ENCODE measurements at places on chromosomes 4 and X.

DNA sequence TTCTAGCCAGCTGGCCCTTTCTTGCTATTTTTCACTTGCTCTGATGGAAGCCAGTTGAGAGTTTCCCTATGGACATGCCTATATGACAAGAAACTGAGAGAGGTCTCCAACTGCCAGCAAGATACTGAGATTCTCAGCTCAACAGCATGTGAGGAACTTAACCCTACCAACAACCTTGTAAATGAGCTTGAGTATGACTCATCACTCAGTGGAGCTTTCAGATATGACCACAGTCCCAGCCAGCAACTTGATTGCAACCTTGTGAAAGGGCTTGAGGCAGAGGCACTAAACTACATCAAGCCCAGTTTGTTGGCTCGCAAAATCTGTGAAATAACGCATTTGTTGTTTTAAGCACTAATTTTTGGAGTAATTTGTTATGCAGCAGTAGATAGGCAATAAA lies 175.8 kb downstream of the COMMD8 start:
- no peak for DNase-seq

GRCh38 chr4:7160439-7160838 lies 31.9 kb upstream of the SORCS2 start:
- DNase-seq, result no peak

GRCh38 chr4:113837397-113837796 lies 75.9 kb upstream of the CAMK2D start:
- DNase-seq, result no peak

DNA sequence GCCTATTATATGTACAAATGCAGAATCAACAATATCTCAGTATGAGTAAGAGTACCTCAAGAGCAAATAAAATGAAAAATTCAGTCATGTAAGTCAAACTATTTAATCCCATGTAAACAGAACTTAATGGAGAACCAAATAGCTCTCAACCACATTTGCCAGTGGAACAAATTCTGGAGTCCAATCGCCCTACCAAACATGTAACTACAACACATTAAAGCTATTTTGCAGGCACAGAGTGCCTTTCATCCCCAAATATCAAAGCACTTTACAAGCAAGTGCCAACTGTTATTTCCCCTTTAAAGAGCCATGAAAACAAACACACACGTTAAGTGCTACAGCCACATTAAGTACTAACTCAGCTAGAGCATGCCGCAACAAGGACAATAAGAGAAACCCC lies 51.3 kb downstream of the PCDH19 start:
- DNase-seq, result no peak

DNA sequence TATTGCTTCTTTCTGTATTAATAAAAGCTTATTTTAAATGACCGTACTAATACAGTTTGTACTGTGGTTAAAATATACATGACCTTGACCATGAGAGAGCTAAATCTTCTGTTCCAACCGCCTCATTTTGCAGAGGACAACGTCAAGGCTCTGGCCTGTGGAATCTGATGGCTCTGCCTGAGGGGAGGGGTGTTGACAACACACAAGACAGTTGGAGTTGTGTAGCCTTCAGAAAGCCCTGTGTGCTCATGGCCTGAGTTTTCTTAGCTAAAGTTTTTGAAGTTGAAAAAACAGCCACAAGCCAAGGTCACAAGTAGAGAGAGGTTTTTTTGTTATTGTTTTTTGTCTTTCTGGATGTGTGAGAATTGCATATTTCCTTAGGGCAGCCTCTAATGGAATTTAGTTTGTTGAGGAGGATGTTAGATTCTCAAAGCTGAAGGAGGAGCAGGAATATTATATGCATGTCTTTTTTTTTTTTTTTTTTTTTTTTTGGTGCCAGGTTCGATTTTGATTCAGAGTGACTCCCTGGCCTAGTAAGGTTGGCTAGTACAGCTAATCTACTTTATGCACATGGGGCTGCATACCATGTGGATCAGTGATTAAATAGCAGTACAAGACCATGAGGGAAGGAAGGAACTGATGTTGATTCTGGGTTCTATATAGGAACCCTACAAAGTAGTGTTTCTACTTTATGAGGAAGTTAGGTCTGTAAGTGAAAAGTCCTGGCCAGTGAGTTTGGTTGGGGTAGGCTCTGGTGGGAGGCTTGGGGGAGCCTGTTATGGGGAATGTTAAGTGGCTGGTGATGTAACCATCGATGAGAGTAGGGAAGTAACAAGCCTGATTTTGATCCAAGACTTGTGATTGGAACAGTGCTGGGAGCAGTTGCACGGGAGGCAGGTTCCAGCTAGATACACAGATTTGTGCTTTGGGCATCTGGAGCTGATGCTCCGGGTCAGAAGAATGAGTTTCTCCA lies 20.3 kb downstream of the SMS start:
- no peak for DNase-seq

- DNase-seq, result no peak
Measured at GRCh38 chrX:41732260-41732659, 8.3 kb downstream of the GPR82 start.

DNA sequence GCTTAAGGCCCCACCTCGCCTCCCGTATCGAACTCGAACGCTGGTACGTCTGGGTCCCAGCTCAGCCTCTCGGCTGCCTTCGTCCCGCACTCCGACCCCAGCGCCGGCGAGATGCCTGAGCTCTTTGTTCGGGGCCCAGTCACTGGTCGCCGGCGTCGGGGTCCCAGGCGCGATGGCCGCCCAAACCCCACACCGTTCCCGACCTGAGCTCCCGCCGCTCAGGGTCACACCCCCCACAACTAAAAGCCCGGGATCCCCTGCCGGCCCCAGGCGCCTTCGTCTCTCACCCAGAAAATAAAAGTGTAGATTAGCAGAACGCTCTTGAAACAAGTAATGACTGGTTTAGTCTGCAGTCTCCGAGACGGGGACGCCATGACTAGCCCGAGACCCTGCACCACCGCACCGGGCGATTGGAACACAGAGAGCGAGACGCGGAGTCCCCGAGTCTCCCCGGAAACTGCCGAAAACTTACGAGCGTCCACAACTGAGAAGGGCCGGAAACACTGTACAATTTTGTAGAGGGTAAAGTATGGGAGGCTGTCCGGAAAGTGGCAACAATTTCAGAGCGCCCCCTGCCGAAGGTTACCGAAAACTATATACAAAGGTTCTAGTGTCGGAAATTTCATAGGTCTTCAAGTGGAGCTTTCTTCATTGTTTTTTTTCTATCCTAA lies at the start of gene TSPAN6:
TSS of gene TSPAN6 (minus strand) at position 486 of the 671 bp plus-strand sequence. CDS start at position 374, 112 bp downstream.
- DNase-seq, result peak; percentile 78

DNA sequence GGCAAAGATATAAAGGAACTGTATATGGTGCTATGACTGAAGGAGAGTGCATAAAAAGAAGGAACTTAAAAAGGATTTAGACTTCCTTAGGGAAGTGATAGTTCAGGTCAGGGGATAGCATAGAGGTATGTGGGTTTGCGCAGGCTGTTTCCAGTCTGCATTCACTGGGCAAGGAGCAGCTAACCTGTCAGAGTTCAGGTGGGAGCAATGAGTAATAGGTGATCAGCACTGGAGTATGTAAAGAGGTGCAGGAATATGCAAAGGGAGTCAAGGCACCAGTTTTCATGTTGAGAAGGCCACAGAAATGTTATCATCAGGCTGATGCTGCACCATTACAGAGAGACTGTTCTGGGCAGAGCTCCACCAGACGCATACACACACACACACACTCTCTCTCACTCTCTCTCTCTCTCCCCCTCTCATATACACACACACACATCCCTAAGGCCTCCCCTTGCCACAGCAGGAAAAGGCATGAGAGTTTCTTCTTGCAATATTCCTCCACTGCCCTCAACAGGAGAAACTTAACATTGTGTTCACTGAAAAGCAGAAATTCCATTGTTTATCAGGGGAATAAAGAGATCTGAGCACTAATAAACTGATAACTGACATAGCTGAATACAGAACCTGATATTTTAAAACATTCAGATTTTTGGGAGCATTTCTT lies 256.4 kb upstream of the GRID2 start:
- no peak for DNase-seq

DNA sequence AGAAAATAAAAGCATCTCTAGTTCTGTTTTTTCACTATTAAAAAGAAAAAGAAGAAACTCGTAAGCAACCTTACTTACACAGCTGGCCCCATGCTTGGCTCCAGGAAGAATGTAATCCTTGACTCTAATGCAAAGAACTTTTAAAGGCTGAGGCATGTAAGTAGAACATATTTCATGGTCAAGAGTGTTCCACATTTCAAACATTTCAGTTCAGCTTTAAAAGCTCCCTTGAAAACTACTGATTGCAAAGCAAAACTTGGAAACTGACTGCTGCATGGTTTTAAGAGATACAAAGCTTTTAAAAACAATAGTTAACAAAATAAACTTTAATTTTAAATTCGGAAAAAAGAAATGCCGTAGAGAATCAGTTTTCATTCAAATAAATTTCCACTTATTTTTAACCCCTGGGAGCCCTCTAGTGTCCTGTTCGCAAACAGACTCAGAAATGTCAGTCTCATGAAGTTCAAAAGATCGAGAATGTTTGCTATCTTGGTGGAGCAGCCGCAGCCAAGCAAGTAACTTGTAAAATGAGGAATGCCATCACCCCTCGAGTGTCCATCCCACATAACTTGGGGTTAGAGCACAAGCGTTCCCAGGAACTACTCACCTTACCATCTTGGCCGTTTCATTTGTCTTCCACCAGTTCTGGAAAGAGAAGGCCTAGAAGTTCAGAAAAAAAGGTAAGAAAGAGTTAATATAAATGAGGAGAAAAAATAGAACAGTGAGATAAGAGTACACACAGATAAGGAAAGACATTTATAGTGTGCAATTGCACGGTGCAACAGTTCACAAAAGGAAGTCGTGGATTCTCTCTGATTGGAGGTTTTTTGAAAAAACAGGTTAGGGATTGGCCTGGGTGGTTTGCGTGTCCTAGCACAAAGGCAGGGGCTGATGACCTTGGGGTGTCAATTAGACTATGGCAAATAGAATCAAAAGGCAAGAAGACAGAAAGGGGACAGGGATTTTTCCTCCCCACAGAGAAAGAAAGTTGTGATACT lies at the start of gene GASK1B:
TSS of gene GASK1B (minus strand) at position 765 of the 998 bp plus-strand sequence. CDS start 1,650 bp downstream, outside the sequence.
- DNase-seq, result no peak

GRCh38 chr4:96103086-96103485 lies 263.2 kb downstream of the PDHA2 start:
- no peak for DNase-seq

DNA sequence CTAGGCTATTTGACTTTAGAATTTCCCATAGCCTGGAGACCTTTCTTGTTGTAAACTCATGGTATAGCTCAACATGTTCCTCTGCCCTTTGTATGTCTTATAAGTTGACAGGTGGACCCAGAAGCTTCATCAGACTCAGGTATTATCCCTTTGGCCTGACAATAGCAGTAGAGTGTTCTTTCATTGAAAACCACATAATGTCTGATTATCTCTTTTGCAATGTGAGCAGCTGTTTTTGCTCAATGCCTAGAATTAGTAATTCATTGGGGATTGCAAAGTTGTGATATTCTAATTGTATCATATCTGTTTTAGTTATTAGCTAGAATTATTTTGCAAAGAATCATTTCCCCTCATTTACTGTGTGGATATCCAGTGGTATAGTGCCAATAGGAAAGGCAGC lies 27.5 kb downstream of the TBC1D19 start:
- no peak for DNase-seq

DNA sequence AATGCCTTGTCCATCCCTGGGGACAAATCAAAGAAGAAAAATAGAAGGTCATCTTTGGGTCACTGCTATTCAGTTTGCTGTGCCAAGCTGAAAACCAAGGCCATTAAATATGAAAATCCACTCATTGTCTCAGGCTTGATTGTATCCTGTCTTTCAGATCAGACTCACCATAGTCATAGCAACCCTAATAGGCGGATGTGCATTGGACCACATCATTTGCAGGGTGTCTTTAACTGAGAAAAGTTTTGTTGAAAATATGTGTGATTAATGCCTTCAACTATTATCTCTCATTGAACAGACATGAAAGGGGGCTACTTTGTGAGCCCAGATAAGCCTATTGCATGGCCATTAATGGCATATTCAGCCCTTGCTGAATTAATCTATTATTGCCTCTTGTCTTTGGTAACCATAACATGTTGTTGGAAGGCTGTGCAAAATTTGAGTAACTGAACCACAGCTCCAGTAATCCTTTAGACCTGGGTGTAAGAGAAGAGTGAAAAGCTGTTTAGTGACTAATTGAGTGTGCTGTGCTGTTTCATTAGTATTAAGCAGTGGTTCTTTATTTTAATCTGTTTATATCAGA lies 453.6 kb upstream of the EPHA5 start:
- DNase-seq, result no peak

- no peak for DNase-seq
Measured at GRCh38 chr4:75685546-75686189, 12.5 kb upstream of the G3BP2 start.
